ENCODE measurements at places on chromosomes 12 and 14. TPM values are rescaled to one million over a fixed set of nuclear protein-coding genes. Genes with fewer than 3 reads are reported as not detected.

Gene ANO2
- not detected for total RNA-seq

DNA sequence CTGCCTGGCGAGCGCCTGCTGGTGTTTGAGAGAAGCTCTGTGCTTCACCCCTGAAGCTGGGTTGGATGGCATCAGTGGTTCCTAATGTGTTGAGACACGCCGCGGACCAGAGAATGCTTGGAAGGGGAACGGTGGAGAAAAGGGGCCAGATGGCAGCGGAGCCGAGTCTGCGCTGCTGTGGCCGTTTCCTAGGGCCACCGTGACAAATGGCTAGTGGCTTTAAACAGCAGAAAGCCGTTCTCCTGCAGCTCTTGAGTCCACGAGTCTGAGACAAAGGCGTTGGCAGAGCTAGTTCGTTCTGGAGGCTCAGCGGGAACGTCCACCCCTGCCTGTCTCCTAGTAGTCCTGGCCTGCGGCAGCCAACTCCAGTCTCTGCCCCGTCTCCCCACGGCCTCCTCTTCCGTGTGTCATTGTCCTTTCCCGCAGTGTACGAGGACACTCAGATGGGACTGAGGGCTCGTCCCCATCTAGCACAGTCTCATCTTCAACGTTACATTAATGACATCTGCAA is 103.6 kb downstream of the ADGRD1 start:
- no peak for DNase-seq
- H3K4me1 ChIP-seq: no peaks in the 10 kb centered on the region

GRCh38 chr14:63922696-63923421 is 70.1 kb downstream of the SYNE2 start:
- no peaks in the 10 kb centered on the region for H3K27me3 ChIP-seq
- H3K36me3 ChIP-seq: peaks cover 38% of the 10 kb centered on the region
- no peak overlapping the region for H3K27ac ChIP-seq

DNA sequence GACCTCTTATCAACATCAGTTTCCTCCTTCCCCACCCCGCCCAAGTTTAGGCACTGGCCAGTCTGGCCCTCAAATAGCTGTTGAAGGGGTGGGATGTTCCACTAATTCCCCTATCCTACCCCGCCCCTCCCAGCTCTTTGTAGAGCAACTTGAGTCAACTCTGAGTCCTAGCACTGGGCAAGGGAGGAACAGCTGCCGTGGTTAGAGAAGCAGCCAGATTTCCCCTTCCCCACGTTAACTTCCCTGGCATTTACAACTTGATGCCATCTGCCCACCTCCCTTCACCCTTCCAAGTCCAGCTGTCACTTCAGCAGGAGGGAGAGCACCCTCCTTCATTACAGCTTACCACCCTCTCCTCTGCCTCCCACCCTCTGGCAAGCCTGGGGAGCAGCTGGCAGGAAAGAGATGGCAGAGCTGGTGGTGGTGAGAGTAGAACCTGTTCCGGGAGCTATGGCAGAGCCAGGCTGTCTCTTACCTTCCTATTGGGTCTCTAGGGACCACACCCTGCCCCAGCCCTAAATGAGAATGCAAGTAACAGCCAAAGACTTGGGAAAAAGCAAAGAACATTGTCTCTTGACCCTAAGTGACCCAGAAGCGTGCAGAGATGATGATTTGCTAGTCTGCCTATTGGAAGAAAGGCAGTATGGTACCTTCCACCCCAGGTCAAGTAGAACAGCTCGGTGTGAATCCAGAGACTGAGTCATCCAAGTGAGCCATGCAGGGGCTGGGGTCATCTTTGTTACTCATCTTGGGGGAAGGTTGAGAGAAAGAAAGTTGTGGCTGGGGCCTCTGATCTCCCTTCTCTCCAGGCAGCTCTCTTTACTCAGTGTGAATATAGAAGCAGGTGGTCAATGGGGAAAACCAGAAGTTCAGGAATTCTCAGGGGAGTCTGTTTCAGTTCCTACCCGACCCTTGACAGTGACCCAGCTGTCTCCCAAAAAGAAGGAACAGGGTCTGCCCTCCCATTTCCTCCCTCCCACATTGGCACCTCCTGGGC is 1.5 kb downstream of the BLOC1S1 start:
- H3K36me3 ChIP-seq: peaks cover 18% of the 10 kb centered on the region
- peaks cover 44% of the 10 kb centered on the region for H3K4me1 ChIP-seq
- no peak for DNase-seq

Gene CKAP4
- total RNA-seq: 15.7 TPM

DNA sequence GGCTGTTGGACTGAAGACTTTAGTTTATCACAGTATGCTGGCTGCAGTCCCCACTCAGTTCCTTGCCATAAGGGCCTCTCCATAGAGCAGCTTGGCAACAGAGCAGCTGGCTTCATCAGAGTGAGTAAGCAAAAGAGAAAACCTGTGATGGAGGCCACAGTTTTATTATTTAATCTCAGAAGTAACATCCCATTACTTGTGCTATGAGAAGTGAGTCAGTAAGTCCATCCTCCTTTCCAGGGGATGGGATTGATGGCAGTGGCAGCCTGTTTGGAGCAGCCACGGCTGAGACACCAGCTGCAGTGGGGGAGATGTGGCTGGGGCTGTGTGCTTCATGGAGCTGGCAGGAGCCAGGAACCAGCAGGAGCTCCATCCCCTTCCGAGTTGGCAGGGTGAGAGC is 138.5 kb upstream of the SRRM4 start:
- H3K4me3 ChIP-seq: no peak overlapping the region
- H3K4me1 ChIP-seq: no peaks in the 10 kb centered on the region
- no peaks in the 10 kb centered on the region for H3K36me3 ChIP-seq
- no peak for DNase-seq
- H3K27me3 ChIP-seq: no peaks in the 10 kb centered on the region

- no peak overlapping the region for H3K27ac ChIP-seq
- H3K4me1 ChIP-seq: no peaks in the 10 kb centered on the region
- DNase-seq: no peak
- H3K4me3 ChIP-seq: no peak overlapping the region
- H3K36me3 ChIP-seq: no peaks in the 10 kb centered on the region
These were observed 207.0 kb downstream of the MED13L start for GRCh38 chr12:116070444-116070843.

- H3K36me3 ChIP-seq: no peaks in the 10 kb centered on the region
- H3K4me3 ChIP-seq: no peak overlapping the region
- H3K27me3 ChIP-seq: peaks cover 9% of the 10 kb centered on the region
- H3K27ac ChIP-seq: no peak overlapping the region
- H3K4me1 ChIP-seq: no peaks in the 10 kb centered on the region
- no peak for DNase-seq
These were observed 99.5 kb downstream of the PRIMA1 start for GRCh38 chr14:93688820-93689219.

- H3K4me1 ChIP-seq: no peaks in the 10 kb centered on the region
- no peak for DNase-seq
- no peak overlapping the region for H3K4me3 ChIP-seq
- H3K27ac ChIP-seq: no peak overlapping the region
- no peaks in the 10 kb centered on the region for H3K27me3 ChIP-seq
- no peaks in the 10 kb centered on the region for H3K36me3 ChIP-seq
These were observed 313.1 kb downstream of the SLC6A15 start for GRCh38 chr12:84599539-84599938.

- no peaks in the 10 kb centered on the region for H3K4me1 ChIP-seq
- peaks cover 85% of the 10 kb centered on the region for H3K36me3 ChIP-seq
- DNase-seq: no peak
- no peak overlapping the region for H3K27ac ChIP-seq
- H3K27me3 ChIP-seq: no peaks in the 10 kb centered on the region
- H3K4me3 ChIP-seq: no peak overlapping the region
These were observed 73.5 kb upstream of the SAV1 start for GRCh38 chr14:50741567-50741966.

- H3K27me3 ChIP-seq: no peaks in the 10 kb centered on the region
- H3K36me3 ChIP-seq: no peaks in the 10 kb centered on the region
- H3K4me3 ChIP-seq: no peak overlapping the region
- no peaks in the 10 kb centered on the region for H3K4me1 ChIP-seq
These were observed 14.1 kb downstream of the DRAM1 start for GRCh38 chr12:101891462-101891971.

DNA sequence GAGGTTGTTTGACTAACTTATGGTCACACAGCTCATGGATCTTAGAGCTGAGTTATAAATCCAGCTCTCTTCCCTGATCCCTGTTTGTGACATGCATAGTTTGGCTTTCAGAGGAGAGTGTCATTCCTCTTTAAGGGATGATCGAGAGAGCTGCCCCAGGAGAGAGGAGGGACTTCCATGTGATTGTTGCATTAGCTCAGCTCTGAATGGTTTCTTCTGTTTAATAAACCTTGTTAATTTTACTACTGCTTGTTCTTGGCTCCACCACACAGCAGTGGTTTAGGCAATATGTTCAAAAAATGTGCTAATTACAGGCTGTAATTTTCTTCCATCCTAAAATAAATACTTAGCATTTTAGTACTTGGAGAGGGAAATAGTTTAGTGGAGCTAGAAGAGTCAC is 152.5 kb downstream of the C12orf75 start:
- H3K36me3 ChIP-seq: no peaks in the 10 kb centered on the region
- H3K27ac ChIP-seq: no peak overlapping the region
- no peaks in the 10 kb centered on the region for H3K4me1 ChIP-seq
- DNase-seq: no peak

GRCh38 chr12:24723759-24724158 is 225.1 kb downstream of the BCAT1 start:
- DNase-seq: no peak
- no peaks in the 10 kb centered on the region for H3K36me3 ChIP-seq
- no peaks in the 10 kb centered on the region for H3K27me3 ChIP-seq

Gene VPS33A
- 14.2 TPM for total RNA-seq

DNA sequence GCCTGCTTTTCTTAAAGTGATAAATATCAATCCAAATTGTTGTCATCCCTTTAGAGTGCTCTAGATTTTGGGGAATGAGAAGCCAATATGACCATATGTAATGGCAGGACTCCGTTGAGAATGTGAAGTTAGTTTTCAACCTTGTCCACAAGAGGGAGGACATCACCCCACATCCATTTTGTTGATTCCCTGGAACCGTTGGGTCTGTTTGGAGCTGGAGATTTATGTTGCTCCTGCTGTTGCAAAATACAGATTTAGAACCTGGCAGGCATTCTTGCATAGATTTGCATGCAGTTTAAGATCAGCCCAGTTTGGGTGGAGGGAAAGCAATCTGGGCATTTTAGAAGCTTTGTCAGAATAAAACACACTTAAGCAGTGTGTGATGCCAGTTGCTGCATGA is 620.1 kb downstream of the NRXN3 start:
- no peak for DNase-seq
- H3K27me3 ChIP-seq: no peaks in the 10 kb centered on the region
- H3K36me3 ChIP-seq: no peaks in the 10 kb centered on the region
- no peak overlapping the region for H3K27ac ChIP-seq
- H3K4me1 ChIP-seq: no peaks in the 10 kb centered on the region

Gene SERPINA9
- not detected for total RNA-seq

DNA sequence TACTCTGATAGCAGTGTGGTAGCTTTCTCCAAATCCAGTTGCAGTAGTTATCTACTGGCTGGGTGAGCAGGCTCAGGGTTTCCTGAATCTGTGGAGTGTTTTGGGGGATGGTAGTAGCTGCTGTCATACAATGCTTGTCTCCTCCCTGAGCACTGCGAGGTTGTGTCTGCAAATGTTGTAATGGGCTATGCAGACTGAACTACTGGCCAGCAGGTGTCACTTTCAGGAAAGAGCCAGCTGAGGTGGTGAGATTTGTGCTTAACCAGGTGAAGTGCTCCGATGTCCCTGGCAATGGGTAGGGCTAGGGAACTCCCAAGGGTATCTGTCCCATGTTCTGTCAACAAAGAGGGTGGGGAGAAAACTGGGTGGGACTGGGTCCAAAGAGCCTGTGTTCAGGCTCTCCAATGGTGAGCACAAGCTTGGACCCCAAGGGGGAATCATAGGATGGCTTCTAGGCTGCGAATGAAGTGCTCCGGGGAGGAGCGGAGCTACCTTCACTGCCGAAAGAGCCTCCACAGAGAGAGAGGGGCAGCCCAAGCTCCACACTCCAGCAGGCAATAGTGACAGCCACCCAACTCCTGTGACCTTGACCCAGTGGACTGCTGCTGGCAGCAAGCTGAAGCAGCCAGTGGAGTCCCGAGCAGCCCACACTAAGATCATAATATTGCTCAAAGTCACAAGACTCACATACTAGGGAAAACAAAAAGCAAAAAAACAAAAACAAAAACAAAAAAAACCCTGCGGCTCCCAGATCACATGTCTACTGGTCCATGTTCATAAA is 1324.0 kb upstream of the USP15 start:
- H3K36me3 ChIP-seq: no peaks in the 10 kb centered on the region
- no peak overlapping the region for H3K27ac ChIP-seq
- no peak for DNase-seq

DNA sequence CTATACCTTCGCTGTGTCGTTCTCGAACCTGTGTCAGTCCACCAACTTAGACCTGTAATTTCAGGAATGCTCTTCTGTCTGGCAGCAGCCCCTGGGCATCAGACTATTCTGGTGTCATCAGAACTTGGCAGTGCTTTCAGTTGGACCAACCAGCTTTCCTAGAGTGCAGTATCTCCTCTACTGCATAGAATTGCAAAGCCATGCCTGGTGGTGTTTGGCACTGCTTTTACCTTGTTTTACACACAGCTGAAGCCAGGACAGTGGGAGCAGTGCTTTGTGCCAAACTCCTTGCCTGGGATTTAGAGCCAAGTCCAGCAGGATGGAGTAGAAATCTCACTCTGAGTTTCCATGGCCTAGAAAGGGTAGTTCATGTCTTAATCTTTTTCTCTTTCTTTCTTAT is 1.5 kb downstream of the FLVCR2 start:
- no peak overlapping the region for H3K4me3 ChIP-seq
- DNase-seq: no peak
- no peak overlapping the region for H3K27ac ChIP-seq
- H3K27me3 ChIP-seq: no peaks in the 10 kb centered on the region

DNA sequence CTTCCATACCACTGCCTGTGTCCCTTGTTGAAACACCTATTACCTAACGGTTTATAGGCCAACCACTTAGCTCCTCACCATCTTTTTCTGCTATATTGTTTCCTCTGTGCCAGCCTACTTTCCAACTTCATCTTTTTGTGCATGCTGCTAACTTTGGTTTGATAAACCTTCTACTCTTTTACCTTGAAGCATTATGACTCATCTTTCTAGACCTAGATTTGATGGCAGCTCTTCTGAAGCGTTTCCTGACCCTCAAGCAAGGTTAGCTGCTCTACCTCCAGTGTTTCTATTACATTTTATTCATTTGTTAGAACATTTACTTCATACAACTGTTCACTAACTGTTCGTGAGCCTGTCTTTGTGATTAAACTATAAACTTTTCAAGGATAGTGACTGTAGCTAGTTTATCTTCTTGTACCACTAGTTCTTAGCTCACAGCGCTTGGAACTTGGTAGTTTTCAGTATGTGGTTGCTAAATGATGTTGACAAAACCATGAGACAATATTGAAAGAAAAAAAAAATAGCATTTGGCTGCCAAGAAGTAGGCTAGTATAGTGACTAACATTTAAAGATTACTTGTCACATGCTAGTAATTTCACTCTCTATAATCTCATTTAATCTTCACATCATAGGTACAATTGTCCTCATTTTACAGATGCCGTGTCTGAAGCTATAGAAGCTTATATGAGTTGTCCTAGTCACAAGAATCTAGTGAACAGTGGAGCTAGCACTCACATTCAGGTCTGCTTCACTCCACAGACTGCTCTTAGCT is 79.5 kb downstream of the APAF1 start:
- H3K36me3 ChIP-seq: peaks cover 74% of the 10 kb centered on the region
- no peaks in the 10 kb centered on the region for H3K4me1 ChIP-seq
- H3K27me3 ChIP-seq: no peaks in the 10 kb centered on the region
- no peak for DNase-seq
- no peak overlapping the region for H3K27ac ChIP-seq
- no peak overlapping the region for H3K4me3 ChIP-seq

- no peak overlapping the region for H3K27ac ChIP-seq
- H3K36me3 ChIP-seq: no peaks in the 10 kb centered on the region
- H3K27me3 ChIP-seq: no peaks in the 10 kb centered on the region
- H3K4me3 ChIP-seq: no peak overlapping the region
- no peaks in the 10 kb centered on the region for H3K4me1 ChIP-seq
These were observed 173.2 kb downstream of the SLC35F4 start for GRCh38 chr14:57692671-57693070.

Gene ZBTB25
- 58.1 TPM for total RNA-seq

Gene TTC7B
- 1.3 TPM for total RNA-seq

Gene NUP107
- 37.2 TPM for total RNA-seq
